ENCODE measurements at places on chromosomes 5 and 9.

DNA sequence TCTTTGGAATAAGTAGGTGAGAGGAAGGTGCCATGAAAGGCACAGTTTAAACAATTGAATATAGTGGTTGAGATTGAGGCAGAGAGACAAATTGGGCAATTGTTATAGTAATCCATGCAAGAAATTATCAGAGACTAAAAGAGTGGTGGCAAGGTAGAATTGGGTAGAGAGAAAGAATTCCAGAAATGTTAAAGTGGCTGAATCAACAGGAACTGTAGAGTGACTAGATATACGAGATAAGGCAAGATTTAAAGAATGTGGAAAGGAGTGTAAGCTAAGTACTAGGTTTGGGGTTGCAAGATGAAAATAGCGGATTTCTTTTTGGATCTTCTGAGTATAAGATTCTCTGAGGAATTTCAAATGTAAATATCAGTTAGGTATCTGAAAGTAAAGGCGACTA, 285.2 kb downstream of the DMRTA1 start:
- no peak for DNase-seq

DNA sequence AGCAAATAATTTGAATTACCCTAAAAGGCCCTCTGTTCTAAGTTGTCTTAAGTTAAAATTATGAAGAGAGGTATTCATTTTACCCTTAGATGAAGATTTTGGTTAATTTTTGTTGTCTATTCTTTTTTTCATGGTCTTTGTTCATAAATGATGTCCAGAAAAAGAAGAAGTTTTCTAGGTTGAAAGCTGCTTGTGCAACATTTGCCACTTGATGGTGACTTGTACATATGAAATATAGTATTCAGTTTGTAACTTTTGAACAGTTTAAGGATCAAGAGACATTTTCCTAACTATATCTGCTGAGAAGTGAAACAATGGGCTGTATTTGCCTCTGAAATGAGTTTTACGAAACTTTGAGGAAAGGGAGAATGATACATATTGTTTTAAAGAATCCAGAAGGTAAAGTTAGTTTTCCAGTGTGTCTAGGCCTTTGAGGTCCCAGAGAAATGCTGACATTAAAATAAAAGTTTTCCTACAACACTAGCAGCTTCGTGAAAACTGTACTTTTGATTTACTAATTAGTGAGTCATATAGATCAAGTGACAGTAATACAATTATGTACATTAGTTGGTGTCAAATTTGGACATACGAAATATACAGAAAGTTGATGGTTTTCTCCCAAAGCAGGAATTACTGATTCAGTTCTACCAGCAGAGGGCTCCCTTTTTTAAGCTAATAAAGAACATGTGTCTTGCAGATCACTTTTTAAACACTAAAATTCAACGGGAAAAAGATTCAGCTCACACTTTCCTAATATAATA, 70.5 kb downstream of the PIK3R1 start:
- DNase-seq = no peak

DNA sequence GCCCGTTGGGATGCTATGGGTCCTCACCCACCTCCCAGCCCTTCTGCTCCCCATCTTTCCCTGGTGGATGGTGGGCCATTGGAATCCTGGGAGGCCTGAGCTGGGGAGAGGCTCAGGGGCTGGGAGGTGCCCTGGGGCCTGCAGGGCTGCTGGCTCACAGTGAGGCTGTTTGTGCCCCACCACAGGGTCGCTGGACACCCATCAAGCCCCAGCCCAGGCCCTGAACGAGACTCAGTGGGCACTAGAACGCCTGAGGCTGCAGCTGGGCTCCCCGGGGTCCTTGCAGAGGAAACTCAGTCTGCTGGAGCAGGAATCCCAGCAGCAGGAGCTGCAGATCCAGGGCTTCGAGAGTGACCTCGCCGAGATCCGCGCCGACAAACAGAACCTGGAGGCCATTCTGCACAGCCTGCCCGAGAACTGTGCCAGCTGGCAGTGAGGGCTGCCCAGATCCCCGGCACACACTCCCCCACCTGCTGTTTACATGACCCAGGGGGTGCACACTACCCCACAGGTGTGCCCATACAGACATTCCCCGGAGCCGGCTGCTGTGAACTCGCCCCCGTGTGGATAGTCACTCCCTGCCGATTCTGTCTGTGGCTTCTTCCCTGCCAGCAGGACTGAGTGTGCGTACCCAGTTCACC, 4.9 kb upstream of the AIF1L start:
- DNase-seq = no peak

DNA sequence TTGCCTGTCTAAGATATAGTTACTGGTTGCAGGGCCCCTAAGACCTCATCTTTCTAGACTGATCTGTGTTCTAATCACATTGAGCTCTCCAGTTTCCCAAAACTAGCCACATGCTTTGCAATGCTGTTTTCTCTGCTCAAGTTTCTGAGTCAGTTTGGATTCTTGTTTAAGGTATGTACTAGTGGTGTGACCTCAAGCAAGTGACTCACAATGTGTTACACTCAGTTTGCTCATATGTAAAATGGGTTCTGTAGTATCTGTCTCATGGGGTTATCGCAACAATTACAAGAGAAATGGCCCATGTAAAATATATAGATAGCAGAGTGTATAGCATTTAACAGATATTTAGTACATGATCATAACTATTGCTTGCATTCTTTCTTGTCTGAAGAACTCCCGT, 153.1 kb upstream of the ELL2 start:
- DNase-seq = no peak

GRCh38 chr9:92001244-92001643, 51.2 kb upstream of the ROR2 start:
- no peak for DNase-seq

DNA sequence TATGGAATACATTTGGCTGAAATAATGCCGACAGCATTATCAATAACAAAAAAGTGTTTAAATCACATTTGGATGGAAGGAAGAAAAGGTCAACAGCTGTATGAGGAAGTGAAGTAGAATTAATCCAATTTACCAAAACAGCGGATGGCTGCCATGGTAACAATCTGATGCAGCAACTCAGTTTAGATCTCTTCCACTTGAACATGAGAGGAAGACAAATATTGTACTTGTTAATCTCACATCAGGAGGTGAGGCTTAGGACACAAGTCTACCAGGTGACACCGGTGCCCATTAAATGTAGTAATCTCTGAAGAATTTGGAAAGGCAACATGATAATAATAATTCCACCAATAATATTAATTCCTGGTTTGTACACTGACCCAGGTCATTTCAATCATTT, 2.4 kb downstream of the RASEF start:
- DNase-seq = no peak

GRCh38 chr9:12882430-12882829, 107.6 kb downstream of the LURAP1L start:
- DNase-seq = no peak

- DNase-seq = no peak
These were observed 266.2 kb downstream of the SPATA31D1 start for GRCh38 chr9:82254646-82255367.
